ENCODE measurements at places on chromosomes 4 and X.

DNA sequence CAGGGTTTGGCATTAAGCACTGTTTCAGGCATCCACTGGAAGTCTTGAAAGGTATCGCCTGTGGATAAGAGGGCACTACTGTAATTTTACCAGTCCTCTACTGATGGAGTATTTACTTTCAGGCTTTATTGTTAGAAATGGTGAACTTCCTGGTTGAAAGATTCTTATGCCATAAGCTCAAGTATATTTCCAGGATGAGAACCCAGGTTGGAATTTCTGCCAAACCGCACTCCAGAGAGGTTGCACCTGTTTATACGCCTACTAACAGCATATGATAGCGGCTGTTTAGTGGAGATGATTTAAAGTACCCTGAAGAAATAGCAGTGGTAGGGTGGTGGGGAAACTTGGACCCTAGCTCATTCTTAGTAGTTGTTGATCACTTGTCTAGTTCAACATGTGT, 9.9 kb downstream of the FNIP2 start:
- DNase-seq: peak; percentile 45

DNA sequence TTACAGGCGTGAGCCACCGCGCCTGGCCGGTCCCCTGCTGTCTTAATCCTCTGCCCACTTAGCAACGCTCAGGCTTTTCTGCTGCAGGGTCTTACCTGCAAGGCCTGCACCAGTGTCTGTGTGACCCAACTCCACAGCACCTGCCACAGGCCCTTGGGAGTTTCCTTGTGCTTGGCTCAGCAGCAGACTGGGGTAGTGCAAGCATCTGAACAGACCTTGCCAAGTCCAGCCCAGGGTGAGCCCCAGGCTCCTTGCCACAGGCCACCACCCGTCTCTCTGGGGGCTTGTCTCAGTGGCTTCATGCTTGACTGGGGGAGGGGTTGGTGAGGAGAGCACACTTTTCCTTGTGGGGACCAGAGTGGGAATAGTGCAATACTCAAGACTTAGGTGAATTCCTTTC, 87.0 kb downstream of the FAM193A start:
- no peak for DNase-seq

GRCh38 chr4:174244441-174244840, 39.0 kb downstream of the FBXO8 start:
- DNase-seq: no peak

DNA sequence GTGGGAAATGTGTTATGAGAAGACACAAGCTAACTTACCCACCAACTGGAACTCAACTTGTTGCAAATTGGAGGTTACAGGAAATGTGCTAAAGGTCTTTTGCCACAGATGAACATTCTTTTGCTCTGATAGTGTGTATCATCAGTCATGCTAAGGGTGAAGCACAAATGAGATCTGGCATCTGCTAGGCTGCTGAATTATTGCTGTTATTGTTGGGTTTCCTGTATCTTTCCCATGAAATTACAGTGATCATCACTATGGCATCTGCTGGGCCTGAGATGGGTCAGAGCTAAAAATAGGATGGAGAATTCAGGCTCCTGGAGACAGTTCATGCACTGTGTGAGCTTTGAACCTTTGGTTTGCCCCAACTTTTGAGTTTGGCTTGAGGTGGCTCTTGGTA, 124.5 kb downstream of the NPNT start:
- no peak for DNase-seq

DNA sequence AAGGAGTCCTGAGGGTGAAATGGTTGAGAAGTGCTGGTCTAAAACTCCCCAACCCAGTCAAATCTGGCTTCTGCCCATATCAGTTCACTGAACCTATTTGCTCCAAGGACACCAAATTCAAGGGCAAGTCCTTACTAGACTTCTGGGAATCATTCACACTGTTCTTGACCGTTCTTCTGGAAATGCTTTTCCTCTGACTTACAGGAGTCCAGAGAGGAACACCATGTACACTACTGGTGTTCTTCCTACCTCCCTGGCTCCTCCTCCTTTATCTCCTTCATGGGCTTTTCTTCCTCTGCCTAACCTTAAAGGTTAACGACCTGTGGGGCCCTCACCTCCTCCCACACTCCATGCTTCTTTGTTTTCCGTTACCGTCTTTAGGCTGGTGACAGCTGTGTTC, 281.3 kb downstream of the FRMPD4 start:
- no peak for DNase-seq

DNA sequence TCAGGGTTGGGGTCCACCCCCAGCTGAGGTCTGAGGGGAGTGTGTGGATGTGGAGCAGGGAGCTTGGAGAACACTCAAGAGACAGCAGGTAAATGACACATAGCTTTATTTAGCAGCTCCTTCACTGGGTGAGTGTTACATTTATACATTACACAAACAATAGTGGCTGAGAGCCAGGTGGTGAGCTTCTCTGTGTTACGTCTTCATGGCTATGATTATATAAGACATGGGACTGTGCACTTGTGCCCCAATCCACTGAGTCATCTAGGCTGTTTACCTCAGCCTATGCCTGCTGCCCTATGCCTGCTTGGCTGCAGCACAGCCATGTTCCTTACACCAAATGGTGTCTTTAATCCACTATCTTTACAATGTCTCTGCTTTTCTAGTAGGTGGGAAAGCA, 459.6 kb downstream of the AFF2 start:
- no peak for DNase-seq

DNA sequence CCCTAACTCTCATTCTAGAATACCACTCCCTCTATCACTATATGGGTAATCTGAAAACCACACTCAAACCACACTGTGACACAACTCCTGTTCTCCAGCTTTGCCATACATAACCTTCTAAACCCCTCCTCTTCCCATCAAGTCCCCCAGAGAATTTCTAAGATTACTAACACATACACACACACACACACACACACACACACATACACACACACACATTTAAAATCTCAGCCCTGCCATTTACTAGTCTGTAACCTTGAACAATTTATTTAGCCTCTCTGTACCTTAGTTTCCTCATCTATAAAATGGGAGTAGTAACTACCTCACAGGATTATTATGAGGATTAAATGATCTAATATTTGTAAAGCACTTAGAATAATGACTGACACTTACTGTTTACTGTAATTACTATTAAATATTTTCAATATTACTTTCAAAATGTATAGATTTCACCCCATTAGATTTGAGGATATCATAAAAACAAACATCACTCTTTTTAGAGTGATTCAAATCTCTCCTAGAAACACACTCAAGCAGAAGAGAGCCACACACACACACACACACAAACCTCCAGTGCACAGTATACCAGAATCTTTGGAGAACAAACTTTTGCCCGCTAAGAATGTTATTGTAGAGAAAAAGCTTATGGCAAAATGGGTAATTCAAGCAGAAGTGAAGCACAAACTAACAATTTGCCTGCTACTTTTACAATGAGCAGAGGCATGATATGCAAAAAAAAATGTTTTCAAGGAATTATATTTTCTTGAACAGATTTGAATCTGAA, 3.8 kb downstream of the ANKRD50 start:
- DNase-seq: peak; percentile 2

GRCh38 chr4:184318852-184319251, 101.2 kb upstream of the ENPP6 start:
- DNase-seq: no peak

DNA sequence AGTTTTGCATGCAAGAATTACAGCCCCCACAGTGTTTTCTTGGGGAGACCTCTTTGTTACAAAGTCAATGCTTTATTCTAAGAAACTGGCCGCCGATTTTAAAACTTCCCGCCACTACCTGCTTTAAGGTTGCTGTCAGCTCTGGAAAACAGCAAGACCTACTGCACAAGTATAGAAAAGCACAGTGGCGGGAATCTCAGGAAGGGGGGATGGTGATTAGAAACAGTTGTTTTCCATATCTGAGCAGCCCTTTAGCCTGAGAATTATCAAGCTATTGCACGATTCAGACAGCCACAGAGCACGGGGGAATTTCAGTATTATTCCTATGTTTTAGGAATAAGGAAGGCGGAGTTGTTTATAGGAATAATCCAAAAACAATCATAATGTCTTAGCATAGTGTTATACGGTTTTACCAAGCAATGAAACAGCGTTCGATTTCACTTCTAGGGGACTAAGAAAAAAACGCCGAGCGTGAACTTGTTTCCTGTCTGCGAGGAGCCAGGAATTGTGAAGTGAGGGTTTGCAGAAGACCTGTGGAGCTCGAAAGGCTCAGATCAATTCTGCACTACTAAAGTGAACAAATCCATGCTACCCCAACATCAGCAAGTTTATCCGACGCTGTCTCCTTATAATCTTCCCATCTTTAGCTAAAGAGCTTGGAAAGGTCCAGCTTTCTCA, 81.3 kb downstream of the HMGN5 start:
- DNase-seq: no peak

- DNase-seq: no peak
Measured at GRCh38 chr4:156888762-156889161, 82.8 kb downstream of the PDGFC start.

- no peak for DNase-seq
Measured at GRCh38 chr4:135385830-135386581, 1184.4 kb upstream of the PABPC4L start.

DNA sequence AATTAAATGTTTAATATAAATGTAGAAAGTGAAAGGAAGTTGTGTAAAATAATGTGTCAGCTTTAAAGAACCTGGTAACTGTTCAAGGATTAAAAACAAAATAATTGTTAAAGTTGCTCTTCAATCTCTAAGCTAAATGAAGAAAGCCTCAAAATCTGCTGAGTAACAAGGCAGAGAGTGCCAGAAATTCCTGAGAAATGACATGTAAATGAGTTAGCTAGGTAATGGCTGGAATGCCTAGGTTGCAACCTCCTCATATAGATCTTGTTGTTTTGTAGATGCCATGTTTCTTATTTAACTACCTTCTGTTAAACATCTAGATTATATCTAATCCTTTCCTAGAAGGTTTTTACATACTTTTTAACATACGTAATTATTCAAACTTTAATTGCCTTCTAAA, 763.6 kb upstream of the AGA start:
- DNase-seq: no peak

DNA sequence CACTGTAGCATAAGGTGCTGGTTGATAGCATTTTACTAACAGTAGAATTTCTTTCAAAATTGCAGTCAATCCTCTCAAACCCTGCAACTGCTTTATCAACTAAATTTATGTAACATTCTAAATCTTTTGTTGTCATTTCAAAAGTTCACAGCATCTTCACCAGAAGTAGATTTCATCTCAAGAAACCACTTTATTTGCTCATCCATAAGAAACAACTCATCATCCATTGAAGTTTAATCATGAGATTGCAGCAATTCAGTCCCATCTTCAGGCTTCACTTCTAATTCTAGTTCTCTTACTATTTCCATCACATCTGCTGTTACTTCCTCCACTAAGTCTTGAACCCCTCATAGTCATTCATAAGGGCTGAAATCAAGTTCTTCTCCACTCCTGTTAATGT, 21.7 kb downstream of the LAMTOR3 start:
- no peak for DNase-seq

DNA sequence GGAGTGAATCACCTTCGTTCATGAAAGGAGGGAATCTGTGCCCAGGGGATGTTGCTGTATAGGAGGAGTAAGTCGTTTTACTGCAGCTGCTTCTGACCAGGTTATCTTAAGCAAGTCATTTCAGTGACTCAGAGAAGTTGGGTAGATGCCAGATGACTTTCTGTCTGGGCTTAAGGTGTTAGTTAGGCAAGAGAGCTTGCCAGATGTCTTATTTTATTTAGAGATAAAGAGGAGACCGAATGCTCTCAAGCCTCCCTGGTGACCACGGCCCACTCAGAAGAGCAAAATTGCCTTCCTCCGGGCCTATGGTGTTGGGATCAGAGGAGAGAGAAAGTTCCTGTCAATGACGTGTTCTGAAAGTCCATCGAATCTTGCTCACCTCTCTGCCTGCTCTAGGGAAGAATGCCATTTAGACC, 16.3 kb upstream of the ZNF827 start:
- peak; percentile 13 for DNase-seq

DNA sequence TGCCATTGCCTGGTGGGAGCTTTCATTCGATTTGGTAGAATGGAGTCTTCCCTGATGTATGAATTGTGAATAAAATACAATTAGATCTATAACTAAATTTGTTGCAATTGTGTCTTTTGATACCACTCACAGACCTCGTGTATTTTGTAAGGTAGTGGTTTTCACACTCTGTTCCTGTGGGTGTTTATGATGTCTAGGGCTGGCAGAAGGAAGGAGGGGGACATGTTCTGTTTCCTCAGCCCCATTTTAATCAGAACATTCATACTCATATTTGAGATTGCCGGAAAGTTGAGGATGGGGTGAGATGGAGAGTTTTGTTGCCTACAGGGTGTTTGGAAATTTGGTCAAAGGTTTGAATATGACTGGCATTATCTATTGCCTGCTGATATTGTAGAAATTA, 42.9 kb downstream of the PTTG2 start:
- DNase-seq: no peak
